ENCODE measurements at places on chromosomes 16 and 17.

DNA sequence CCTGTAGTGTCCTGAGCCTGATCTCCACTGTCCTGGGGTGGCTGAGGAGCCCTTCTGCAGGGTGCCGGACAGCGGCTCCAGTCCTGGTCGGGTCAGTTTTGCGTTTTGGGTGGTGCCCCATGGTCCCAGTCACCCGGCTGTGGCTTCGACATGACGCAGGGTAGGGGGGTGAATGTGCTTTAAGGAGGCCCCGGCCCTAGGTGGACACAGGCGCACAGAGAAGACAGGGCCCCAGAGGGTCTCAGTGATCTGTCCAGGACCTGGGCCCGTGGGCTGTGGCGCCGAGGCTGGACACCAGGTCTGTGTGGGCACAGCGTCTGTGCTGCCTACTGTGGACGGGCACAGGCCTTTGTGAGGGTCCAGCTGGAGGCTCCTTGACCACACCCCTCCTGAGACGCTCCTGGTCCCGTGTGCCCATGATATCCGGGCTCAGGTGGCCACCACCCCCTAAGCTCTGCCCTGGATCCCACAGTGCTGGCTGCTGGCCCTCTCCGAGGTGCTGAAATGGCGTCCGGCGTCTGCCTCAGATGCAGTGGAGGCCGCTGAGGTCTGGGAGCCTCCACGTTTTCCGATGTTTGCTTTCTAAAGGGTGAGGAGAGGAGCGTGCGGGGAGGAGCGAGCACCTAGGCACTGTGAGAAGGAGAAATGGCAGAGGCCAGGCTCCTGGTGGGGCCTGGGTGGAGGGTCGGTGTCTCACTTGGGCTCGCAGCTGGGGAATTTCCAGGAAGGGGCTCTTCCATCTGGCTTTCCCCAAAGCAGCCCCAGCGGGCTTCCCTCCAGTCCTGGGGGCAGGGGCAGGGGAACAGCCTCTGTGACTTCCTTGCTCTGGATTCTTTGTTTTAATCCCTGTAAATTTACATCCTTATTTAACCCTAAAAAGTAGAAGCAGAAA lies 56.1 kb upstream of the ACSF3 start:
- peak; percentile 7 for DNase-seq

- DNase-seq, result no peak
These were observed 153.0 kb upstream of the CIBAR2 start for GRCh38 chr16:85265161-85265784.

GRCh38 chr17:1423456-1424135 lies 23.6 kb upstream of the YWHAE start:
- no peak for DNase-seq

DNA sequence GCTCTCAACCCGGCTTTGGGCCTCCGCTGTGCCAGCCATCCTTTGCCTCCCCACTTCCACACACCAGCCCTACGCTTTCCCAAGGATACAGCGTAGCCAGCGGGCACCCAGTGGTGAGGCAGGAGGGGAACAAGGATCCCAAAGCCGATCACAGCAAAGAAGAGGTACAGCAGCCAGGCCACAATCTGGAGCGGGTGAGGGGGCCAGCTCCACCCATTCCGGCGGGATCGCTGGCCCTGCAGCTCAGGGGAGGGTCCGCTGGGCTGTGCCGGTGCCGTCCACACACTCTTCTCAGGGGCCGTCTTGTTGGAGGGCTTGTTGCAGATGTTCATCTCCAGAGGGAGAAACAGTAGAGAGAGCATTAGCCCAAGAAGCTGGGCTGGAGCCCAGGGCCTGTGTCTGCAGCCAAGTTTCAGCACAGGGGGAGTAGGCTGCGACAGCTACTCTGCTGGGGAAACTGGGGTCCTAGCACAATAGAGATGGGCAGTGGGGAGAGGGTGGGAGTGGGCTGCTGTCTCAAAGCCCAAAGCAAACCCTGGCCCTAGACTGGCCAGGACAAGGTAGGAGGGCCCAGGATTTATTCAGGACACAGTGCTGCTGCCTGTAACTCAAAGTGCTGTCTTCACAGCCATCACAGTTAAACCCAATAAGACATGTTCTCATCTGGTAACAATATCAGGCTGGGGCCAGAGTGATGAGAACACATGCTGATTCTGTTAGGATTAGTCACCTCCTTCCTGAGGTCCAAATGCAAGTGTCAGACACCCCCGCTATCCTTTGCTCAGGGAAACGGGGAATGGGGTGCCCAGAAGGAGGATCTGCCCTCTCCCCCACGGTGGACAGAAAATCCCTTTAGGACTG lies 9.9 kb downstream of the ZDHHC1 start:
- DNase-seq, result peak; percentile 85

DNA sequence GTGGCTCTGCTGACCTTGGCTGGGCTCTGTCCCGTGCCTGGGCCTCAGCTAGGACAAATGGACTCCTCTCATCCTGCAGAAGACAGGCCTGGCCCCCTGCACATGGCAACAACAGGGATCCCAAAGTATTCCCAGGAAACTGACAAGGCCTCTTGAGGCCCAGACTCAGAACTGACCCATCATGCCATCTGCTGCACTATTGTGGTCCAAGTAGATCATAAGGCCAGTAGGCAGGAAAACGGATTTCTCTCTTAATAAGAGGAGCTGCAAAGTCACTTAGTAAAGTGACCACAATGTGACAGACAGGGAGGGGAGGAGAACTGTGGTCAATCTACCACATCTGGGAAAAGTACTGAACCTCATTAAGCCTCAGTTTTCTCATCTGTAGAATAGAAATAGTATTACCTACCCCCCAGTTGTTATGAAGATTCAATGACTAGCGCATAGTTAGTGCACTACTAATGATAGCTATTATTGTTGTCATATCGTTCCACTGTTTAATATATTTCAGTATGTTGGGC lies 62.1 kb upstream of the TNRC6A start:
- no peak for DNase-seq

DNA sequence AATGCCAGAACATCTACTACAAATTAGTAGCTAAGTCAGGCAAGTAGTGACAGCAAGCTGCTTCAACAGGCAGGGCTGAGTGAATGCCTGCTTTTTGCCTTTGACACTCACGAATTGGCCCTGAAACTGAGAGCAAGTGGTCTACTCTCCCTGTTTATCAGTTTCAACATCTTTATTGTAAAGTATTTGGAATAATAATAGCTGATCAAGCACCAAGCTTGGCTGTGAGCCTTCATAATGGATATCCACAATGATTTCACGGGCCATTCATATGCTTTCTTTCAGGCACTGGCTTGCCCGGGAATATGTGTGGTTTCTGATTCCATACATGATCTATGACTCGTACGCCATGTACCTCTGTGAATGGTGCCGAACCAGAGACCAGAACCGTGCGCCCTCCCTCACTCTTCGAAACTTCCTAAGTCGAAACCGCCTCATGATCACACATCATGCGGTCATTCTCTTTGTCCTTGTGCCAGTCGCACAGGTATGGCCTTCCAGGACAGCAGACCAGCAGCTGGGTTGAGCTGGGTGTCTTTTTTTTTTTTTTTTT lies 5.2 kb downstream of the TLCD3A start:
- DNase-seq, result no peak

- no peak for DNase-seq
These were observed 356.9 kb downstream of the C16orf95 start for GRCh38 chr16:86960266-86960665.

- no peak for DNase-seq
These were observed 82.1 kb downstream of the ZNF423 start for GRCh38 chr16:49773534-49774475.

DNA sequence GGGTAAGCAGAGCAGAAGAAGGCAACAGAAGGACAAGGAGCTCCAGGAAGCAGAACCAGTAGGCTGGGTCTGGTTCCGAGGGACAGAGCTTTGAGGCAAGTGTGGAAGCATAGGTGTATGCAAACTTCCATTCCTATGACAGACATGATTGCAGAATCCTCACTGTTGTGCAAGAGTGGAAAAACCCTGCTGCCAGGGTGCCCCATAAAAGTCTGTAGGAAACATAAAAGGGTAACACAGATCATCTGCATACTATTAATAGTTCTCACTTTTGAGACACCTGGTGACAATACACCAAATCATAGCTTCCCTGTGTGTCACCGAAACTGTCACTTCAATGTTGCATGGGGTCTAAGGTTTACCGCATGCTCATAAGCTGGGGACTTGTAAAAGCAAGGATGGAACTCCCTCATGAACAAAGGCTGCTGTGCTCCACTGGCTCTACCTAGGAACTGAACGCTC lies 39.7 kb downstream of the ARHGAP17 start:
- peak; percentile 52 for DNase-seq

GRCh38 chr17:63364944-63365343 lies 81.2 kb downstream of the CYB561 start:
- no peak for DNase-seq

DNA sequence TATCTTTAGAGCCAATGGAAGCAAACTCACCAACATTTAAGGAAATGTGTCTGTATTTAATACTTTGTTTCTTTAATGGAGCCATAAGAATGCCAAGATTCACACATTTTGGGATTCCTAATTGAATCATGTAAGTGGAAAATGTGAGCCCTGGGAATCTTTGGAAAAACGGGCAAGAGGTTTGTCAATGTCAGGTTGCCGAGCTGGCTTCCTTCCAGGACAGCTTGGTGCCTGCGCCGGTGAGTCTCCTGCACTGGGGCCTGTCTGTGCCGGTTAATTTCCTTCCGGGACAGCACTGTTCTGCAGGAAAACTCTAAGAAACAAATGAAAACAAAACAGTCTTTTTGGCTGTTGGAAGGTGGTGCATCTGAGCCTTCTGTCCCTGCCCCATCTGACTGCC lies 210.6 kb downstream of the HAPSTR1 start:
- DNase-seq, result no peak

- DNase-seq, result no peak
These were observed 50.7 kb upstream of the DOC2B start for GRCh38 chr17:231966-232807.

DNA sequence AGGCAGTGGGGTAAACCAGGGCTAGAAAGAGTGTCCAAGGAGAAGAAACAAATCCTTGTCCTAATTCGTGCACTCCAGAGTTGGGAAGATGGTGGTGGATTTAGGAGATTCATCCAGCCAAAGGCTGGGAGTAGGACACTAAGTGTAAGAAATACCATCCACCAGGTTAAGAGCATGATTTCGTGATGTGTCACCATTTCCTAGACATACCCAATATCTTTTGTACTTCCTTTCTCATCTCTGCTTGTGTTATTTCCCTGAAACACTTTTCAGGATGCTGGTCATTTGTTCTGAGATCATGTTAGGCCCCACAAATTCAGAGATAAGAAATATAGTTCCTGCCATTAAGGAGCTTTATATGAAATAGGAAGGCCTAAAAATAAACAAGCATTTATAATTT lies 106.3 kb upstream of the HLF start:
- peak; percentile 27 for DNase-seq

DNA sequence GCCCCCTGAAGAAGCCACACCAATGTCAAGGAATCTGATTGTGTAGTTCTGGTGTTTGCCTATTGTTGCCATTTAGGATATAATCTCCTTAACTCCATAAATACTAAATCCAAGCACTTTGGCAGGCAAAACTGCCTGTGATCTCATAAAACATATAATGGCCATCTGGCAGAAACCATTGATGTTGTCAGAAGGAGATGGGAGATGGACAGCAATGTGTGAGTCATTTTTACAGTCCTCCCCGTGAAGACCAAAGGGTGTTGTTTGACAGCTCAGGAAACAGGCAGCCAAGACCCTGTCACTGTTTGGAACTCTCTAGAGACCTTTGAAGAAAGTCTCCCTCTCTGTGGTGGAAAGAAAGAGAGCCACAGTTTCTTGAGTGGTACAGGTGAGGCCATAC lies 454.1 kb downstream of the HS3ST3B1 start:
- DNase-seq, result peak; percentile 60

GRCh38 chr16:75317101-75317522 lies 65.7 kb upstream of the BCAR1 start:
- DNase-seq, result no peak

- peak; percentile 97 for DNase-seq
These were observed 32.1 kb downstream of the IST1 start for GRCh38 chr16:71927383-71927782.

DNA sequence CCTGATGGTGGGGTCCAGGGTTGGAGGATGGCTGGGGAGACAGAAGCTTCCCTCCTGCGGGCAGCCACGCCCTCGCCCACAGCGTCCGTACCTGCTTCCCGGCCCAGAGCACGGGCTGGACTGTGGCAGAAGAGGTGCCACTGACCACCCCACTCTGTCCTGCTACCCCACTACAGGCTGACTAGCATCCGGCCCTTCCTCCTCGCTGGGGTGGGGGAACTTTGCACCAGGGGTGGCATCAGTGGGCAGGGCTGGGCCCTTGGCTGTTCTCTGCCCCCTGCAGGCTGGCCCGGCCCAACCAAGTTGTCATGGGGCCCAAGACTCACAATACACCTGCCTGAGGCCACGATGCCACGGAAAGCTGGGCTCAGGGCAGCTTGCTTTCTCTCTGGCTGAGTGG lies 73.0 kb downstream of the KLHDC4 start:
- DNase-seq, result no peak

DNA sequence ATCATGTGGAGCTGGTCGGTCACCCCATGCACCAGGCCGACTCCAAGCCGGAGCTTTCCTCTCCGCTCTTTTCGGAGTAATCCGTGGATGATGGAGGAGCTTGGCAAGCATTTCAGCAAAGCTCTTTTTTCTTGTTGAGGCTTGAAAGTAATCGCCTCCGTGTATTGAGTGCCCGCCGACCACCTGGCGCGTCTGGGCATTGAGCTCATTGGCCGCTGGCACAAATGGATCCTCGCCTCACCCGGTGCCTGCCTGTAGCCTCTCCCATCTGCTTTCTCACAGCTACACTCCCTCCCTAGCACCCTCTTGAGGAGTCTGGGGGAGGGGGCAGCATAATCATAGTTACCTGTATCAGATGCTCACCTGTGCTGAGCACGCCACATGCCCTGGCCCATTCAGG lies 148.9 kb downstream of the CMIP start:
- no peak for DNase-seq

DNA sequence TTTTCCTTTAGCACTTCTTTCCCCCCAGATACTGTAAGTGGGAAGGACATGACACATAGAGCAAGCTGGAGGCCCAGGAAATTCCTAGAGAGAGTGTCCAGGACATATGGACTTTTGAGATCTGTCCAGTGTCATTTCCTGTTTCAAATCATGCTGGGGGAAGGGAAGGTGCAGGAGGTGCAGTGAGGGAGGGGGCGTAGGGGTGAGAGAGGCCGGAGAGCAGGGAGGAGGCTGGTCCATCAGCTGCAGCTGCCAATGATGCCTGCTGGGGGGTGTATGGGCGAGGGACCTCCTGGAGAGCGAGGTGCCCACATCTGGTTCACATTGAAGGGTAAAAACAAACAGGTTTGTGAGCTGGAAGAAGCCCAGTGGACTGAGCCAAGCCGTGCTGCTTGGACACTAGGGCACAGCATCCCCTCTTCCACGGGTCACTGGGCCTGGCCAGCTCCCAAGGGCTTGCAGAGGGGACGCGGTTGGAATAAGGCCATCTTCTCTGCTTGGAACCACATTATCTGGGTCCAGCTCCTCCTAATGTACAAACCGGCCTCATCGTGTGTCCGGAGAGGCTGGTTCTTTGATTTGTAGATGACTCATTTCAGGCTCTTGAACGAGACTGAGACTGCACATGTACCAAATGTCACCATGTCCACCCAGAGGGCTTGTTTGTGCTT lies 70.4 kb upstream of the SMURF2 start:
- DNase-seq, result peak; percentile 91

GRCh38 chr16:57297856-57298255 lies 13.4 kb upstream of the PLLP start:
- no peak for DNase-seq

GRCh38 chr17:79594271-79594670 lies 16.6 kb downstream of the RBFOX3 start:
- no peak for DNase-seq

GRCh38 chr17:2853283-2854142 lies 57.3 kb downstream of the RAP1GAP2 start:
- peak; percentile 68 for DNase-seq
